ENCODE measurements at places on chromosomes 16 and 17. TPM values are rescaled to one million over a fixed set of nuclear protein-coding genes. Genes with fewer than 3 reads are reported as not detected.

DNA sequence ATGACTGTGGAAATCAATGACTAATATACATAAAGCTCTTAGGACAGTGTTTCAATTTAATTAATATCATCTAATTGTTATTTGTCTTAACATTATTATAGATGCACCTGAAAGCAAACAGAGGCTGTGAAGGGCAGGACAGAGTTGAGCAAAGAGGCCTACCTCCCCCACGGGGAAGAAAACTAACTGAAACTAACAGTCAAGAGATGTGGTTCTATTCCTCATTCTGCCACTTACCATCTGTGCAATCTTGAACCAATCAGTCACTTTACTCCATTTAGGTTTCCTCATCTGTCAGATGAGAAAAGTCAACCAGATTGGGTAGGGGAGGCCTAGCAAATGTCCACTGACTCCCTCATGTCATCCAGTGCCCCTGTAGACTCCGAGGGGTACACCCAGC lies 59.1 kb downstream of the C17orf67 start:
- no peak for DNase-seq

The CCL4 gene
- polyA plus RNA-seq, result not detected

The CES3 gene
- 2.0 TPM for polyA plus RNA-seq

The NOTUM gene
- polyA plus RNA-seq, result 0.02 TPM

DNA sequence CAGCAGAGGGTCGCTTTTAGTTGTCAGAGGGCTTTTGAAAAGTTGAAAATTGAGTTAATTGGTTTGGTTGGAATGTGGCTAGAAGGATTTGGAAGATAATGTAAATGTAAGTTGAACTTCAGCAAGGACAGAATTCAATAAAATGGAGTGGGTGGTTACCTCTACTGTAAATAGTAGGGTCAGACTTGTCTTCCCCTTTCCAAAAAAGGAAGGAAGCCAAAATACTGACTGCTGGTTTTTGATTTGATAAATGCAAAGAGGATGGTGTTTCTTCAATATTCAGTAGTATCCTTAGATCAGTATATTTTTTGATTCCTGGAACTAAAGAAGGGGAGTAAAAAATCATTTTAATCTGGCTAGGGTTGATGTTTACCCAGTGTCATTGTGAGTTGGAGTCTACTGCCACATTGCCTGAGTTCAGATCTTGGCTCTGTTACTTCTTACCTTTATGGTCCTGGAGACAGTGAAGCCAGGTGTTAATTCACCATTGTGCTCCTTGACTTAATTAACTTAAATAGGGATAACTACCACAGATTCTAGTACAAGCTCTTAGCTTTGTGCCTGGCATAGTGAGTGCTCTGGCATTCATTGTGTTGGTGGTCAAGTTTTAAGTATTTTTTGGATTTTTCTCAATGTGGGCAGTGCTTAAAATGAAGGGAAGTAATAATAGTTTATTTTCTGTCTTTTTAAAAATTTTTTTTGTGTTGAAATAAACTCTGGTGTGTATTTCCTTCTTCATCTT lies 4.4 kb downstream of the HAPSTR1 start:
- DNase-seq, result no peak

The CSH2 gene
- not detected for polyA plus RNA-seq

DNA sequence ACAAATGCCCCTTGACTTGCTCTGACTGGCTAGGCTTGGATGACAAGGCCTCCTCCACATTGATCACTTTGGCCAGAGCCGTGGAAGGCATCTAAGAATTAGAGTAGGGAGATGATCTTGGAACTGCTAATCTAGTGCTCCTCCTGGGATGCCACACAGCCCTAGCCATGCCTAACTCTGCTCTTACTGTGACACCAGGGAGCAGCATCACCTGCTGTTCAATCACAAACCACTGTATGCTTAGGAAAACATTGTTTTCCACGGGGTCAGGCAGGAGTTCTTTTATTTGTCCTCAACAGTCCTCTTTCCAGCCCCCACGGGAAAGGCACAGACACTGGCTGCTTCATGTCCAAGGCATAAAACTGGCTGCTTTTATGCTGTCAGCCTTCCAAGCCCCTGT lies 46.3 kb downstream of the C16orf78 start:
- no peak for DNase-seq

The ARL5C gene
- not detected for polyA plus RNA-seq

DNA sequence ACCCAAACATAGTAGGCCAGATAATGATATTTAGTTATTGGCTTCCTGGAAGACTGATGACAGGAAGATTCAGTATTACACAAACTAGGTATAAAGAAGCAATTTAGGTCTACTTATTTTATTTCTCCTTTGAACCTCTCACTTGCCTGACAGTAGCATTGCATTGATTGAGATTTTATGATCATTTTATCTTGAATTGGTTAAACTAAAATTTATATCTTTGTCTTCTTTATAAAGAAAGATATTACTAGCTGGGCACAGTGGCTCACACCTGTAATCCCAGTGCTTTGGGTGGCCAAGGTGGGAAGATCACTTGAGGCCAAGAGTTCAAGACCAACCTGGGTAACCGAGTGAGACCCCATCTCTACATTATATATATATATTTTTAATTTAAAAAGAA lies 14.4 kb downstream of the HLF start:
- DNase-seq, result no peak

- DNase-seq, result no peak
Observed at GRCh38 chr17:13537167-13537731, 64.5 kb downstream of the HS3ST3A1 start.

DNA sequence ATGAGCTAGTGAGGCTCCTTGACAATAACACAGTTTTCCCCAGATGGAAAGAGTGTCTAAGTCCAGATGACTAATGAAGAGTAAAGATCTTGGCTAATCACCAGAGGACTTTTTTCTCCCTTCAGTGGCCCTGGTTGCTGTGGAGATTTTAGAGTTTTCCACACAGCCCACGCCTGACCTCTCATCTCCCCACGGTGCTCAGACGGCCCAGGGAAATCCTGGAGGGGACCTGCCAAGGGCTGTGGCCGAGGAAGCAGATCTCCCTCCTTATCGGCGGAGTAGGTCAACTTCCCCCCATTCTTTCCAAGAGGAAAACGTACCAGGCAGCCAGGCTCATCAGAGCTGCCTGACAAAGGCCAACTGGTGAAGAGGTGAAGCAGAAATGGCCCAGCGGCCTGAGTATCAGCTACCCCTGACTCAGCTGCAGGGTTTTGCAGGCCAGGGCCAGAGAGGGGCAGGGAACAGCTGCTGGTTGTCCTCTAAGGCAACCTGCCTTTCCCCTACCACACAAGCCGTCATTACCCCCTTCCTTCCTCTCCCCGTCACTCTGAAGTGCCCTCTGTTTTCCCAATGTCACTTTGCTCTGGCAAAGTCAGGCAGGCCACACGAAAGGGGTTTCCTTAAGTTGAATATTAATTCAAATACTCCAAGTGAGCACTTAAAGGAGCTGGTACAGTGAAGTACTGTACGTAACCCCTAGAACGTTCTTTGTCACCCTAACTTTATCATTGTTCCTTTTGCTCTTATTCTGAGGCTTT lies 140.2 kb upstream of the ADAMTS18 start:
- DNase-seq, result no peak

DNA sequence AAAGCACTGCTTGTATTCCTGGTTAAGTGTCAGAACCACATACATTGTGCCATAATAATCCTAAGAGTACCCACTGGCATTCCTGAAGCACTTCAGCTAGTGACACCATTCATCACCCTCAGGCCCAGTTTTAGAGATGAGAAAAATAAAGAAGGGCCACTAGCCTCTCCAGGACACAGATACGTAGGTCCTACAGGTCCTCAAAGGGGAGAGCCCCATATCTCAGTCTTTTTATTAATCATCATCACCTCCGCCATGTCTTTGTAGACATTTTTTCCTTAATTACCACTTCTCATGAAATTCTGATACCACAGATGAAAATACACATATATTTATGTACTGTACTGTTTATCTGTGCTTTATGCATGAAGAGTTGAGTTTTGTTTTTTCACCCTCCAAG lies 43.5 kb downstream of the GRB2 start:
- DNase-seq, result no peak

The EFNB3 gene
- polyA plus RNA-seq, result 3.9 TPM

The CA5A gene
- not detected for polyA plus RNA-seq

GRCh38 chr16:76897816-76898215 lies 293.2 kb upstream of the MON1B start:
- no peak for DNase-seq

GRCh38 chr16:1193825-1194581 lies 31.1 kb downstream of the TPSG1 start:
- no peak for DNase-seq

The KRT23 gene
- polyA plus RNA-seq, result 2.5 TPM

The TMEM97 gene
- polyA plus RNA-seq, result 58.9 TPM

The CDRT15 gene
- polyA plus RNA-seq, result not detected

DNA sequence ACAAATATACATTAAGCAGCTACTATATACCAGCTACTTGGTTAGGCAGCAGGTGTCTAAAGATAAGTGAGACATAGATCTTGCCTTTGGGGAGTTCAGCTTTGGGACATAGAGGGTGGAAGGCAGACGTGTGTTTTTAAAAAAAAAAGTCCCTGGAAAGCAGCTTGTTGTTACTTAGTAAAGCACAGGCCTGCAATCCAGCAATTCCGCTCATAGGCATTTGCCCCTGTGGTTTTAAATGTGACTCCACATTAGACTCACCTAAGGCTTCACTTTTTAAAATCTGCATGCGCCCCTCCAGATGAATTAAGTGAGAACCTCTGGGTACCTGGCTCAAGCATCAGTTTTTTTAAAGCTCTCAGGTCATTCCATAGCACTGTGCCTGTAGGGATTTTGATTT lies 7.2 kb upstream of the MLYCD start:
- DNase-seq, result no peak

- DNase-seq, result peak; percentile 58
Observed at GRCh38 chr17:56834380-56835263, 671 bp downstream of the DGKE start.

The SKAP1 gene
- polyA plus RNA-seq, result 0.08 TPM

The CDRT4 gene
- 0.45 TPM for polyA plus RNA-seq

GRCh38 chr17:2710071-2710802 lies 1.3 kb downstream of the CLUH start:
- no peak for DNase-seq

The GGT6 gene
- polyA plus RNA-seq, result 2.0 TPM

DNA sequence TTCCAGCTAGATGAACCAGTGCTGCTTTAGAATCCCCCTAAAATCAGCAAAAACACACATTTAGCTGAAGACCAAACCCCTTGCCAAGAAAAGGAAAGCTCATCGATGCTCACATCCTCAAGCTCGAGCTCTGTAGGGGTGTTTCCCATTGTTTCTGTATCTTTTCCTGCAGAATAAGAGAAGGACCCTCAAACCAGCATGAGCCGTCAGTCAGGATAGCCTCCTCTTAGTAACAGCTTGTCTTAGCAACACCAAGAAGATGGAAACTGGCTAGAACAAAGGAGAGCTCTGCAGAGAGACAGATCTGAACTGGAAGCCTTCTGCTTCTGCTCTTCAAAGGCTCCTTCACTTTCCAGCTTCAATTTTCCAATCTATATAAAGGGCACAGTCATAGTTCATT lies 32.0 kb downstream of the VAT1L start:
- no peak for DNase-seq

DNA sequence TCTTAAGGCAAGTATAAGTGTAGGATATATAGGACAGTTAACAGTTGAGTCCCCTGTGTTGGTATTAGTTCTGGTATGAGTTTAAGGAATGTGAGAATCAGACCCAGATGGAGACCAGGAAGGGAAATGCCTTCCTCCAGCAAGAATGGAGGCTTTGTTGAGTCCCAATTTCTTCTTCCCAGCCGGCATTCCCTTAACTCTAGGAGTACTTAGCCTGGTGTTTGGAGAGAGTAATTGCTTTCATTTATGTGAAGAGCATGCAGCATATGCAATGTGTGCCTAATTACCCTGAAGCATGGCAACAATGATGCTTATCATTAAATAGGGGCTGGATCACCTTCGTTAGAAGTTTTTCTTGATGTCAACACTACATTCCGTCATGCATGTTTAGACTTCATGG lies 225.9 kb upstream of the XYLT1 start:
- no peak for DNase-seq

- no peak for DNase-seq
Observed at GRCh38 chr16:73399486-73399885, 351.6 kb upstream of the ZFHX3 start.

The ARHGAP23 gene
- 11.4 TPM for polyA plus RNA-seq

The FAM20A gene
- not detected for polyA plus RNA-seq

GRCh38 chr16:80300876-80301275 lies 239.9 kb upstream of the DYNLRB2 start:
- peak; percentile 11 for DNase-seq

GRCh38 chr17:49190932-49191331 lies 19.4 kb downstream of the GNGT2 start:
- no peak for DNase-seq

The TNFRSF17 gene
- not detected for polyA plus RNA-seq

The SAMD14 gene
- polyA plus RNA-seq, result 0.05 TPM

GRCh38 chr16:1712791-1713261 lies 6.8 kb downstream of the MAPK8IP3 start:
- no peak for DNase-seq

The HOXB4 gene
- 0.01 TPM for polyA plus RNA-seq

DNA sequence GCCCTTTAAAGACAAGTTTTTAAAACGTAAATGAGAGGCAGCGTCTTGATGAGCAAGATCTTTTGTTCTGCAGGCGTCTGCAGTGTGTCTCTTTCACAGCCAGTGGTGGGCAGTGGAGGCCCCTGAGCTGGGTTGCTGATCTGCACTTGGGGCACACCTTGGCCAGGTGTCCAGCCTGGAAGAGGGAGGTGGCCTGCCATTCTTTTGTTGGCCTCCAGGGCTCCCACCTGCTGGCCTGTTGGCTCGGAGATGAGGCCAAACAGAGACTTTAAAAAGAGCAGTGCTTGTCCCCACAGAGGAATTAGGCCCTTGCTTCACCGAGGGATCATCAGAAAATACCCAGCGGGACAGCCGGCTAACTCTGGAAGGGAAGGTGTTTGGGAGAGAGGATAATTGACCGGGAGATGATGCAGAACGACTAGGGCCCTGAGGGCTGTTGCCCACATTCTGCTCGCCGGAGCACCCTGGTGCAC lies 145.9 kb upstream of the PLCG2 start:
- DNase-seq, result no peak

DNA sequence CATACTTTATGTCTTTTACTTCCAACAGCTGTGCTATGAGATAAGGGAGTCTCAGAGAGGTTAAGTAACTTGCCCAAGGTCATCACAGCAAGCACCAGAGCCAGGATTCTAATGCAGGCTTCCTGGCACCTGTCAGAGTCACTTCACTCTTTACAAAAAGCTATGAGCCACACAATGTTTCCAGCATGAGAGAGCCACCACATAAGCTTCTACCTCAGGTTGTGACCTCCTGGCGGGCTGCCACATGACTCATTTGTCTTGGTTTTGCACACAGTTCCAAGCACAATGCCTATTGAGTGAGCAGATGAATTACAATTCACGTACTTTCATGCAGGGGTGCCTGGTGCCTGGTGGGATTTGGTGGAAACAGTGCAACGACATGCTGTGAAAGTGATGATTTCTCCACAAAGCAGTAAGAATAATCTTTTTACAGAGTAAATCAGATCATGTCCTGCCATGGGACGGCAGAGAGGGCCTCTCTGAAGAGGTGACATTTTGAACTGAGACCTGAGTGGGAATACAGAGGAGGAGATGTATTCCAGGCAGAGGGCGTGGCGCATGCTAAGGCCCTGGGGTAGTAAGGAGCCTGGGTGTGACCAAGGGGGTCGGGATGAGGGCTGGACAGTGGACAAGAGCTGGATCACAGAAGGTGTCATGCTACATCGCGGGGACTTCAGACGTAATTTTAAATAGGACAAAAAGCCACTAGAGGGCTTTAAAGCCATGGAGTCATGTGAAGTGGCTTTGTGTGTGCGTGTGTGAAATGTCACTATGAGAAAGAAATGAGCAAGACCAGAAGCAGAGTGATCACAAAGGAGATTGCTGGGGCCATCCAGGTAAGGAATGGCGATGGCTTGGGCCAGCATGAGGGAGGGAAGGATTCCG lies 53.4 kb downstream of the CACNG3 start:
- DNase-seq, result peak; percentile 44

The IKZF3 gene
- not detected for polyA plus RNA-seq

All from mammary epithelial cell (primary cell).